Left ventricle myocardium inferior (tissue), 1 donor: ENCODE measurements at places on chromosomes 2 and 18.
A peak's percentile ranks its signal among the peaks of the same experiment; 100 is the strongest.

GRCh38 chr2:86631846-86632485 lies 8.3 kb upstream of the RNF103 start:
- DNase-seq: no peak

GRCh38 chr2:239946864-239947728 lies 78.0 kb downstream of the NDUFA10 start:
- peak; percentile 18 for DNase-seq

- DNase-seq: no peak
Observed at GRCh38 chr2:150882751-150883612, 378.7 kb downstream of the RBM43 start.

GRCh38 chr2:197446844-197447243 lies 6.5 kb upstream of the COQ10B start:
- DNase-seq: no peak

GRCh38 chr2:145066151-145066661 lies 546.3 kb upstream of the ZEB2 start:
- DNase-seq: peak; percentile 18

DNA sequence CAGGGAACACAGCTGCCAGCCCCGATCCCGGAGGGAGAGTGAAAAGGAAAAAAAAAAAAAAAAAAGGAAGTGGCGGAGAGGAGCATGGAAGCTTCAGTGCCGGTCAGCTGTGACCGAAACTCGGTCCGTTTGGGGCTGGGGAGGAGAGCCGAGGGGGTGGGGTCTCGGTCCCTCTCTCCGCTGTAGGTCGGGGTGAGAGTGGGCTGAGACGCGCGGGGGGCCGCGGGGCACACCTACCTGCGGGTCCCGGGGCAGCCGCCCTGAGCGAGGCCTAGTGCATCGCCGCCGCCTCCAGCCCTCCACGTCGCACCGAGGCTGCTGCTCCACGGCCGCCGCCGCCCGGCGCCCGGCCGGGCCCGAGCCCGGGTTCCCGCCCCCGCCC lies 536 bp downstream of the VPS54 start:
- peak; percentile 53 for DNase-seq

- DNase-seq: no peak
Observed at GRCh38 chr2:28972778-28973335, 8.2 kb upstream of the TOGARAM2 start.

GRCh38 chr18:36493349-36494159 lies 196.0 kb downstream of the FHOD3 start:
- DNase-seq: peak; percentile 28

- DNase-seq: no peak
Observed at GRCh38 chr2:68274022-68274421, 21.7 kb upstream of the PPP3R1 start.

GRCh38 chr2:153479573-153479972 lies 1.0 kb upstream of the RPRM start:
- DNase-seq: no peak

GRCh38 chr2:167890739-167891138 lies 356.7 kb downstream of the STK39 start:
- DNase-seq: no peak

GRCh38 chr18:4203568-4204437 lies 251.3 kb downstream of the DLGAP1 start:
- no peak for DNase-seq

DNA sequence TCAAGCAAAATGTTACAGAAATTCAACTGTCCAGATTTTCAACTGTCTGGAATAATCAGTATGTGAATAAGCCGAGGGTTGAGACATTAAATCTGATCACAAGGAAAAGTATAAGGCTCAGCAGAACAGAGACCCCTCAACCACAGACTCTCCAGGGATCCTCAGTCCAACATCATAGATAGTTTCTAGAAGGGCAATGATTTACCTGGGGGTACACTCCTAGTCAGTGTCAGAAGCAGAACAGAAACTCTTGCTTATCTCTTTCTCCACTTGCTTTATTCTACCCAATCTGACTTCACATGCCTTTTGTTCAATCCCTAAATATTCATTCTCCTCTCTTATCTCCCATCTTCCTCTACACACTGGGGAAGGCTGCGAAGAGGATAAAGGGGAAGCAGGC lies 36.4 kb downstream of the ICOS start:
- no peak for DNase-seq

DNA sequence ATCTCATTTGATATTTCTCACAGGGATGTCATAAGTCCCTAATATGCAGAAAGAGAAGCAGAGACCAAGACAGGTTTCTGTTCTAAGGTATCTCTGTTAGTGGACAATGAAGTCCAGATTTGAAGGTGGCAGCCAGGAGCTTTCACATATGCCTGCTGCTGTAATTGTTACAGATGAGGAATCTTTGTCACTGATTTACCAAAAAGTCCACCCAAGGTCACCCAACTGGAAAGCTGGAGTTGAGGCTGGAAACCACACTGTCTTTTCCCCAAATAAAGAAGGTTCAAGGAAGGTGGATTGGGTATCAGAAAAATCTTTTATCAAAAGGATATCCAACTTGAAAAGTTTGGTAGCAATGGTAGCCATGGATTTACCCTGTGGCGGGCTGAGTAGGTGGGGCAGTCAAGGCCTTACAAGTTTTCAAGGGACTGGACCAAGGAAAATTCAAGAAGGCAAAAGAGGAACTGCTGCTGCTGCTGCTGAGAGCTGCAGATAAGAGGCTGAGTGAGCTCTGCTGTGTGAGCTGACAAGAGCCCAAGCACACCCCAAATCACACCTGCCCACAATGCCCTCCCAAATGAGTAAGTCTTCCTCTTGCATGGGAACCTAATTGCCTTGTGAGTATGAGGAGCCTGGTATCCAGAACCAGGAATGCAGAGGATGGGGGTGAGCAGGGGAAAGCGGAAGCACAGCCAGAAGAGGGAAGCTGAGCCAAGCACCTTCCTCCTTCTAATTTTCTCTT lies 241.2 kb downstream of the ANAPC1 start:
- DNase-seq: no peak

- no peak for DNase-seq
Observed at GRCh38 chr2:66691031-66691965, 256.4 kb downstream of the MEIS1 start.

- no peak for DNase-seq
Observed at GRCh38 chr2:187013058-187013457, 164.1 kb upstream of the ZSWIM2 start.

GRCh38 chr2:43436431-43436830 lies 159.4 kb downstream of the THADA start:
- DNase-seq: no peak

DNA sequence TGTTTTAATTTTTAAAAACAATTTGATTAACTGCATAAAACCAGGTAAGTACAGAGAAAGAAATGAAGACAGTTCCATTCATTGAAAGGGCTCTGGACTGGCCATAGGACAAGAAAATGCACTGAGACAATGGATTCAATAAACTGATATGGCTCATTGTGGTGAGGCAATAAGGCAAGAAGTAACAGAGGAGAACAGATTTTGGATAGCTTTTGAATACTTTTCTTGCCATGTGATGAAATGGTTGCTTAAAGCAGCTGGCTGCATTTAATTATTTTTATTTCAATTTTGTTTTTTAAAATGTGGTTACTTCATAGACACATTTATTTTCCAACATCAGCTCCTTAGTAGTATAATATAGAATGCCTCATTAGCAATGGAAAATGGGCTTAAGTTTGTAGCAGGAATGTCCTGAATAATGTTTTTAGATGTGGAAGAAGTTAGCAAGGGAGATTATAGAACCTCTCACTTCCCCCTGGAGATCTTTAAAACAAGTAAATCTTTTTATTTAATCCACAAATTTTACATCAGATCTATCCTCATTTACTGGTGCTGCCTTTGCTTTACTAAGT lies 646.9 kb upstream of the ZEB2 start:
- DNase-seq: no peak

- no peak for DNase-seq
Observed at GRCh38 chr2:71546275-71546638, 92.9 kb downstream of the DYSF start.

- no peak for DNase-seq
Observed at GRCh38 chr2:160870729-160871465, 289.3 kb upstream of the TANK start.

DNA sequence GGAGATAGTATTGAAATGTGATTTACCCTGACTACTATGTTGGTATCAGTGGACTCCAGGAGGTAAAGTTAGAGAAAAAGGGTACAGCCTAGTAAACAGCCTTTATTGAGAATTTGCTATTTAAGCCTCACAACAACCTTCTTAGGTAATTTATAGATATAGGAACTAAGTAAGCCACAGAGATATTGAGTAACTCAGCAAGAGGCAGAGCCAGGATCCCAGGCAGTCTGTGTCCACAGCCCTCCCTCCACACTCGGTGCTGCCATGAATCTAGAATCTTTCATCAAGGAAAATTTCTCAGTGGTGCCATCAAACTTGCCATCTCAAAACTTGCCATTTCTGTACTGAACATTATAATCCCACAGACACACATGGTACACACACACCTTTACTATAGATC lies 170.9 kb downstream of the CAPN13 start:
- DNase-seq: no peak

- no peak for DNase-seq
Observed at GRCh38 chr18:8121942-8122480, 487.2 kb upstream of the RAB12 start.

DNA sequence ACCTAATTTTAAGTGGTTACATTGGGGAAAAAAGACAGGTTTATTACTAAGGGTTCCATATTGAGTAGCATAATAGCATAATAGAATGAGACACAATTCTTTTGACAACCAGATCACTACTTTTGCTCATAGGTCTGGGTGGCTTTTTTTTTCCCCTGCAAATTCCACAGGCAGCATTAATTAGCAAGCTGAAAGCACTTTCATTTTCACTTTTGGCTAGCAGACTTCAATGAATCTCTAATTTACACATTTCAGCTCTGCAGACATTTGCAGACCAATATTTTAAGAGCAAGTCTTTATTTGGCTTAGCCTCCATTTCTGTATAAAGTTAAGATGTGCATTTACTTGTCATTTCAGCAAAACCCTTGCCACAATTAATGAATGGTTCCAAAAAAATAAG lies 185.5 kb downstream of the NOL4 start:
- DNase-seq: no peak

- DNase-seq: no peak
Observed at GRCh38 chr2:47094511-47095142, 60.5 kb downstream of the STPG4 start.

- no peak for DNase-seq
Observed at GRCh38 chr2:237027712-237028029, 58.0 kb upstream of the COPS8 start.

- no peak for DNase-seq
Observed at GRCh38 chr2:84918430-84918829, 13.0 kb downstream of the TMSB10 start.

DNA sequence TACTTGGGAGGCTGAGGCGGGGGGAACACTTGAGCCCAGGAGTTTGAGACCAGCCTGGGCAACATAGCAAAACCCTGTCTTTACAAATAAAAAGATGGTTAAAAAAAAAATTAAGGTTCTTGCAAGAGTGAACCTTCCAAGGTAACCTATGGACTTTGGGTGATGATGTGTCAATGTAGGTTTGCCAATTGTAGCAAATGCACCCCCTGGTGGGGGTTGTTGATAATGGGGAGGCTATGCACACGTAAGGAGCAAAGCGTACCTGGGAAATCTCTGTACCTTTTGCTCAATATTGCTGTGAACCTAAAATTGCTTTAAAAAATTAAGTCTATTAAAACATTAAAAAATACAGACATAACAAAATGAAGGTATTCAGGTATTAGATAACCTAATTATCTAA lies 70.4 kb downstream of the CWC22 start:
- DNase-seq: no peak

DNA sequence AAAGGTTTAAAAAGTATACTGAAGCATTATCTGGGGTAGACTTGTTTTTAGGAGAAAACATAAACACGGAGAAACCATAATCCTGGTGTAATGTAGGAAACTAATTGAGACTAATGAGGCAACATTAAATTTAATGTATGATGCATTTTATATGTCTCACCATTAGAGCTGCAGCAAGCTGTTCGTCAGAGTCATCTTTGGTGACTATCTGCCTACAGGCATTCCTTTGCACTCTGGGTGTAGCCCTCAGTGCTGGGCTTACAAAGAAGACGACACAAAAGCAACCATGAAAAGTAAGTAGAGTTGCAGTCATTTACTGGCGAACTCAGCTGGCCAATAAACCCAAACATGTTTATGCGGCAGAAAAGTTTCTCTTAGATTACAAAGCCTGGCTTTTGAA lies 415.3 kb upstream of the ZEB2 start:
- no peak for DNase-seq

GRCh38 chr2:170771421-170771937 lies 1.3 kb downstream of the ERICH2 start:
- no peak for DNase-seq

- no peak for DNase-seq
Observed at GRCh38 chr2:133317178-133317577, 251.1 kb downstream of the NCKAP5 start.

- no peak for DNase-seq
Observed at GRCh38 chr2:156907806-156908205, 349.7 kb upstream of the GALNT5 start.

- DNase-seq: no peak
Observed at GRCh38 chr18:58223717-58224424, 179.8 kb downstream of the NEDD4L start.

DNA sequence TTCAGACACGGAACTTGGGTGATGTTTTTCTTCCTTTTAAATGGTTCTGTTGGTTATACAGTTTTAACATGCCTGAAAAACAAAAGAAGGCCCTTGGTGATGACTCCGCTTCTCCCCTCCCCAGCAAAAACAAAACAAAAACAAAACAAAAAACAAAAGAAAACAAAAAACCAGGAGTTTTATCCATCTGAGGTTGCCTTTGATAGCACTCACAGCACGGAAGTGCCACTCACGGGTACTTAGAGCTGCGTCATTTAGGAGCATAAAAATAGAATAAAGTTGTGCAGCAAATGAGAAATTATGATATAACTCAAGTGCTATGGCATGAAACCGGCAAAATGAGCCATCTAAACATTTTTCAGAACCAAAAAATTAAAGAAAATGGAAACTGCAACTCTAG lies 57.7 kb downstream of the ZEB2 start:
- DNase-seq: no peak

GRCh38 chr2:39308778-39309177 lies 65.0 kb upstream of the CDKL4 start:
- no peak for DNase-seq

DNA sequence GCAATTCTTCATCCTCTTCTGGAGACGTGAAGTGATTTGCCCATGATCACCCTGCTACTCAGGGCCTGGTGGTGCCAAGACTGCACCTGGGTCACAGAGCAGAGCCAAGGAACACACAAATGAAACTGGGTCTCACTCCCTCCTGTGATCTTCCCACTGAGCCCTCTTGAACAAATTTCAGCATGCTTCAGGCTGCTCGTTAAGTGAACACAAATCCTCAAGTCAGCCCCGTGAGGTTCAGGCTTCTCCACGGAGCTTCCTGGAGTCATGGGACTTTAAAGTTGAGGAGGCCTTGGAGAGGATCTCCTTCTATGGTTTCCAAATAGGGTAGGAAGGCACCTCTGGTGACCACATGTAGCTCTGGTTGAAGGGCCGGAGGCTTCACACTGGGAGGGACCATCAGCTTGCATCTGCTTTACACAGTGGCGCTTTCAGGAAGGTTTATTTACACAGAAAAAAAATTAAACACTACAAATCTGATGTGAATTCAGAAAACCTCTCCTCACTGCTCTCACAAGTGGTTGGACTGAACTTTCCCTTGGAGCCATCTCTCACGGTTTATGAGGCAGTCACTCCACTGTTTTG lies 255.4 kb downstream of the LOXHD1 start:
- DNase-seq: no peak
